Hippocampal formation (tissue), 2 donors: ENCODE measurements at places on chromosomes 12 and 14.

DNA sequence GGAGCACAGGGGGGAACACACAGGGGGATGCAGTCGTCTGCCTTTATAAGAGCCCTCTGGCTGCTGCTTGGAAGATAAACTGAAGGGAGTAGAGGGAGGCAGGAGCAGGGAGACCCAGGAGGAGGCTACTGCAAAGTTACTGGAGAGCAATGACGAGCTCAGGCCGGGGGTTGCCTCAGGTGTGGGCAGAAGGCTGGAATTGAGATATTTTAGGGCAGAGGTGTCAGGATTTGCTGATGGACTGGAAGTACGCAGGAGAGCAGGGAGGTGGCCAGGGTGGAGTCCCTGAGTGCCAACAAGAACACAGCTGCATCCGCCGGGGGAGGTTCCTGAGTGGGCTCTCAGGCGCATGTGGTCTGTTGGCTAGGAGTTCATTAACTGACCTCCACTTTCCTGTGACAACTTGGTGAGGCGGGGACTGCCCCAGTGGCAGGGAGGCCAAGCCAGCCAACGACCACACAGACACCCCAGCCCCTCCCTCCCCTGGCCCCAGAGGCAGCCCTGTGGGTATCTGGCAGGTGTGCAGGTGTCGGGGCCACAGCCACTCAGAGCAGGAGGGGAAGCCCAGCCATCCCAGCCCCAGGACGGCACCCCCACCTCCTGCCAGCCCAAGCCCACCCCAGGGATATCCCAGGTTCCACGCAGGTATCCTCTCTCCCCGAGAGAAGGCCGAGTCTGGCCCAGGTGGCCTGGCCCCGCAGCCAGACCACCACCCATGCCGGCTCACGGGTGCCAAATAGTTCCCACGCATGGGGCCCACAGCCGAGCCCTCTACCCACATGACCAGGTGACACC is 85.4 kb downstream of the NCOR2 start:
- no peak for DNase-seq

DNA sequence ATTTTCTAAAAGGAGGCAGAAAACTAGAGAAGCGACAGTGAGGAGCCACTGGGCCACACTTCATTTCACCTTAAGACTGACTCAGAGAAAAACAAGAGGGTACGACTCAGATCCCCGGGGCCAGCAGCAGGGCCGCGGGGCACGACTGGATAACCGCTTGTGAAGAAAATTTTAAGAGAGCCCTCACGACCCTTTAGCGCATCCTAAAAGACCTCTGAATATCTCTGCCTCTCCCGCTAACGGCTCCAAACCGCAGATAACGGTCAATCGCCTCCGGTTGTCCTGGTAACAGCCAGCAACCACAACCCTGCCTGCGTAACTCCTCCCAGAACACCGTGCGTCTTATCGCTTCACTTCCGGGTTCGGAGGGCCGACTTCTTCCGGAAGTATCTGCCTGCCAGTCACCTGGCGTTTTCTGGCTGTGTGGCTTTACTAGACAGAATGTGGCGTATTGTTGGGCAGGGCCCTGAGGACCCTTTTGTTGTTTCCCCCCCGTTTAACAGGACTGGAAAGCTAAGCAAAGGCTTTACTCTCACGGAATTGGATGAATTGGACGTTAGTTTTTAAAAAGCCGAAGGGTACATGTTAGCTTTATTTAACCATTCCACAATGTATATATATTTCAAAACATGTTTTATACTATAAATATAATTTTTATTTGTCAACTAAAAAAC is 5.4 kb upstream of the ATP23 start:
- peak; percentile 91 for DNase-seq

DNA sequence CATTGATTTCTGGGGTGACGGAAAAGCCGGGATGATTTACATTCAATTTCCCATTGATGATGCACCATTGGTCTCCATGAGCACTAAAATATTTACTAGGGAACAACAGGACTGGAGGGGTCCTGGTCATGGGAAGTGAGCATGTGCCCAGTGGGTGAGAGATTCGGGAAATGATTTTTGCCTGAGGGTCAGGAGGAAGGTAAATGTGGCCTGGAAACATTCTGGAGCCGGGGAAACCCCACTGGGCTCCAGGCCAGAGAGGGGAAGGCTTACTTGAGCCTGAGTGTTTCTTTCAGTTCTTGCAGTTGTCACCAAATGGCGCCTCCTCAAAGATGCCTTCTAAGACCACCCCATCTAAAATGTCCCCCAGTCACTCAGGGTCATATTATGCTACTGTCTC is 532.3 kb upstream of the TBX3 start:
- no peak for DNase-seq

GRCh38 chr12:4011597-4011996 is 138.4 kb upstream of the PARP11 start:
- no peak for DNase-seq

DNA sequence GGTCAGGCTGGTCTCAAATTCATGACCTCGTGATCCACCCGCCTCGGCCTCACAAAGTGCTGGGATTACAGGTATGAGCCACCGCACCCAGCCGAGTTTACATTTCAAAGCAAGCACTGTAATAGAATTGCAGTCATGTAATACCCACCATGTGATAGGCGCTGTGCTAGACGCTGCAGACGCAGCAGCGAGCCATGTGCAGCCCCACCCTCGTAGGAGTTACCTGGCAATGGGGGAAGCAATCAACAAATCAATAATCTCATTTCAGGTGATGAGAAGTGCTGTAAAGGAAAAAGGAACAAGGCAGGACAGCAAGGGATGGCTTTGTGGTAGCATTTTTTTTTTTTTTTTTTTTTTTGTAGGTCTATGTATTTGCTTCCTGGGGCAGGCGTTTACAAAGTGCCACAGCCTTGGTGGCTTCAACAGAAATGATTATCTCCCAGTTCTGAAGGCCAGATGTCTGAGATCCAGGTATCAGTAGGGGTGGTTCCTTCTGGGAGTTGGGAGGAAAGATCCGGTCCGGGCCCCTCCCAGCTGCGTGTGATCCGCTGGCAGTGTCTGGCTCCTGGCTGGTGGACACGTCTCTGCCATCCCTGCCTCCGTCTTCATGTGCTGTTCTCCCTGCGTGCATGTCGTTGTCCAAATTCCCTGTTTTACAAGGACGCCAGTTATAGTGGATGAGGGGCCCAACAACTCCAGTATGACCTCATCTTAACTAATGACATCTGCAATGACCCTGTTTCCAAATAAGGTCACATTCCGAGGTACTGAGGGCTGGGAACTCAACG is 72.8 kb downstream of the TNFAIP2 start:
- no peak for DNase-seq

- no peak for DNase-seq
Observed at GRCh38 chr14:45112896-45113781, 21.1 kb downstream of the FKBP3 start.

- no peak for DNase-seq
Observed at GRCh38 chr12:50082644-50083043, 2.5 kb upstream of the SMARCD1 start.

DNA sequence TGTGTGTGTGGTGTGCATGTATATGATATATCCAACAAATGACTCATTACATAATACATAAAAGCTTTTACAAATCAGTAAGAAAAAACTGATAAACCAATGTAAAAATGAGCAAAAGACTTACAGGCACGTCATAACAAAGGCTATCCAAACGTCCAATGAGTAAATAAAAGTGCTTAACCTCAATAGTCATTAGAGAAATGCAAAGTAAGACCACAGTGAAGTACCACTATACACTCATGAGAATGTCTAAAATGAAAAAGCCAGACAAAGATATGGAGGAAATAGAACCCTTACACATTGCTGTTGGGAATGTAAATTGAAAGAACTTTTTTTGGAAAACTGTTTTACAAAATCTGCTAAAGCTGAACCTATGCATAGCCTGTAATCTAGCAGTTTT is 7.8 kb downstream of the ABCD2 start:
- no peak for DNase-seq

DNA sequence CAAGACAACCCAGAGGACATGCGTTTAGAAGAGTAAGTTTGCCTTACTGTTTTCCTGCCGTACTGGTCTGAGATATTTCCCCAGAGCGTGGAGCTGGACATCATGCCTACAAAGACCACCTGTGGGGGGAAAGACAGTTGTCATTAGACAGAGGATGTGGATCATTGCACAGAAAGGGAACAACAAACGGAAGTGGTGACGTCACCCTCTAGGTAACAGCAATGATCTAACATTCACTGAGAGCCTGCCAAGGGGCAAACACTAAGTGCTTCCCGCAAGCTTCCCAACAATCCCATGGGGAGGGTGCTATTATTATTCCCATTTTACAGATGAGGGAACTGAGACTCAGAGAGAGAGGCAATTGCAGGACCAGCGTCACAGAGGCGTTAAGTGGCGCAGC is 48.5 kb downstream of the SVOP start:
- no peak for DNase-seq

GRCh38 chr14:103510724-103511693 is 11.6 kb downstream of the CKB start:
- no peak for DNase-seq

DNA sequence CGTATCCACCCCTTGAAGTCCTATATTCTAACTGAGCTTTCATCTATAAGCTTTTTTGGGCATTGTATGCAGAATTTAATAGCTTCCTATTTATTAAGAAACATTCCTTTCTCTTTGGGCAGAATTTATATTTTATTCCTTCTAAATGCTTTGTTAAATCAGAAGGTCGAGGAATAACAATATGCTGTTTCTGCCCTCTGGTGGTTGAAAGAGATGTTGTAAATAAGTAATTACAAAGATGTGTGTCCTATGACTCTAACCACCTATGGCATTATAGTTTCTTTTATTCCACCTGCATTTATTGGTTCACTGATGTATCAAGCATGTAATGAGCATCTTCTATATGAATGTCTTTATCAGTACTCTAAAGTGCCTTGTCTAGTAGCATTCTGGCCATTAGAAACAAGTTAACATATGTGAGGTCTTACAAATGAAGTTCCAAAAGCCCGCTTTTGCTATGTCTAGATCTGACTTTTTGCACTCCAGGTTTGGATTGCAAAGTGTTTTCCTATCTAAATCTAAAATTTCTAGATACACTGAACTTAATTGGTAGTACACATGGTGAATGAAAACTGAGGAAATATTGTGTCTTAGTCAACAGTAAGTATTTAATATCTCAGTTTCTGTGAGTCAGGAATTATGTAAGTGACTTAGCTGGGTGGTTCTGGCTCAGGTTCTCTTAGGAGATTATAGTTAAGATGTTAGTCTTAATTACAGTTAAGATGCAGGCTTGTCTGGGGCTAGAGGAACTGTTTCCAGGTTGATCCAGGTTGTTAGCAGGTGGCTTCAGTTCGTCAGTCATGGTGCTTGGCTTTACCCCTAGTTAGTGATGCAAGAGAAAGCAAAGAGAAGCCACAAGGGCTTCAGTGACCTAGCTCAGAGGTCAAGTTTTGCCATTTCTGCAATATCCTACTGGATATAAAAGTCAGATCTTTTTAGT is 57.5 kb downstream of the PLEKHA5 start:
- DNase-seq, result no peak

- no peak for DNase-seq
Observed at GRCh38 chr14:103141117-103141796, 18.0 kb downstream of the TNFAIP2 start.

GRCh38 chr12:112887550-112887949 is 19.2 kb upstream of the OAS1 start:
- no peak for DNase-seq

DNA sequence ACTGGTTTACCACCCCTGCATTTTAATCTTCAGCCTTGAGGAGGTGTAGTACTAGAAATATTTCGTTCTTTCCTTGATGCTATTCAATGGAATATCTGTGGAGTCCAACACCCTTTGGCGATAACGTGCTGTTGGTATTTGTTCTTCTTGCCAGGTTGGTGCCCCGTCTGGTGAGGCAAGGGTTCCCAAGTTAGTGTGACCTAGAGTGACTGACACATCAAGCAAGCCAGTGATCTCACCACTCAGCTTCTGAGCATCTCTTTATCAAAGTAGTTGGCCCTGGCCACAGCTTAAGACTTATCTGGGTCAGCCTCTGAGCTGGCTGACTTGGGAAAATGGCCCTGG is 60.2 kb downstream of the PLXNC1 start:
- DNase-seq, result no peak

GRCh38 chr12:15038137-15038536 is 65.3 kb downstream of the PDE6H start:
- DNase-seq, result no peak

DNA sequence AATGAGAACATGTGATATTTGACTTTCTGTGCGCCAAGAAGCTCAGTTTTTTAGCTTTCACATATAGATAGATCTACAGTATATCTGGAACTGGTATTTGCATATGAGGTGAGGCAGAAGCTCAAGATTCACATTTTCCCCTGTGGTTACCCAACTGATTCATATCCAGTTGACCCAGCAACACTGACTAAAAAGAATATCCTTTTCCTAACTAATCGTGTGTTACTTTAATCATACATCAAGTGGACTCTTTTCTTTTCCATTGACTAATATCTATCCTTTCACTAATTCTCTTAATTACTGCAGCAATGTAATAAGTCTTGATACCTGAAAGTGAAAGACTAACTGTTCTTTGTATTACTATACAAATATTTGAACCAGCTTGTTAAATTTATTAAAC is 236.1 kb downstream of the AEBP2 start:
- DNase-seq, result no peak

DNA sequence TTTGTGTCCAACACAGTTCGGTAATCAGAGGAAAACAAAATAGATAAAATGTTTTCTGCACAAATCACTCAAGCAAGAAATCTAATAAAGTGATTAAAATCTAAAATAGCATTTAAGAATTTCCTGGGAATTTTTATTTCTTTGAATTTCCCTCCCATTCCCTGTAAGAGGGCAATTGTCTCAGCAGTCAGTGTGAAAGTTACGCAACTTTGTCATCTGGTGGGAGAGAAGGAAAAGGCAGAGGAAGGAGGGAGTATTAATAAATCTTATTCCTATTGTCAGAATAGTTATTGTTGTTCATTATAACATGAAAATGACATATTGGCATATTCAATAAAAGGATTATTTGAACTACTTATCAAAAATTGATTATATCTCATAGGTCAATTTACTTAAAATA is 464.9 kb downstream of the PRKD1 start:
- no peak for DNase-seq

- no peak for DNase-seq
Observed at GRCh38 chr12:104638218-104638850, 181.6 kb downstream of the CHST11 start.

GRCh38 chr12:16165506-16165905 is 112.0 kb downstream of the SLC15A5 start:
- DNase-seq, result peak; percentile 1

GRCh38 chr14:29054119-29054518 is 287.5 kb downstream of the FOXG1 start:
- no peak for DNase-seq

DNA sequence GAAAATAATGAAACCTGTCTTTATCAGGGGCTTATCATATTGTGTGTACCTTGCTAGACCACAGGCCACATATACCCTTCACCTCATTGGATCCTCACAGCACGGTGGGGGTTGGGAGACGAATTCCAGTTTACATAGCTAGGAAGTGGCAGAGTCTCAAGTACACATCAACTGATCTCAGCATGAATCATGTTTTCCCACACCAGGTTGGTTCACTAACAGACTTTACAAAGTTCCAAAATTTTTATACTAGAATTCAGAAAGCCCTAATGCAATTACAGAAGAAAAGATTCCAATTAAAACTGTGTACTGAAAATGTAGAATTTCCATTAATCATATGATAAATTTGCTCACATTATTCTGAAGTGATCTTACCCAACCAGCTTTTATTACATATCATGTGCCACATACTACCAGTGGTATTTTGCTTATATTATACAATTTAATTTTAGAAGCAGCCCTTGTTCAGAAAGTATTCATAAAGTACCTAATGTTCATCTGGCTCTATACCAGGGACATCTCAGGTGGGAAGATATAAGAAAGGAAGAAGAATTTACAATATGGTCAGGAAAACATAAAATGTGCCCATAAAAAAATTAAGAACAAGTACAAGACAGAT is 196.2 kb downstream of the ITPR2 start:
- no peak for DNase-seq
